ENCODE measurements at places on chromosomes 7 and 10.
A peak's percentile ranks its signal among the peaks of the same experiment; 100 is the strongest.

- no peak for DNase-seq
These were observed 29.0 kb downstream of the PLAC9 start for GRCh38 chr10:80161321-80162083.

DNA sequence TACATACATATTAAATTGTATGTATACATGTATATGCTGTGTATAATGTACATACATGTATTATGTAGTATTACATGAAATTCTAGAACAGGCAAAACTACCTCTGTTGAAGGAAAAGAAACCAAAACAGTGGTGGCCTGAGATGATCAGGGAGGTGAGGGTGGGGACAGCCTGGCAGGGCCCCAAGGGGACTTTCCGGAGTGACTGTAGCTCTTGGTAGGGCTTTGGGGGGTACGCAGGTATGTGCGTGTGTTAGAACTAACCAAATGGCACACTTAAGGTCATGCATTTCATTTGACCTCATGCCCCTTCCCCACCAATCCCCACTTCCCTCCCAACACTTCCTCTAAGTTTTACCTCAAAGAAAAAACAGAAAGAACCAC lies 31.3 kb downstream of the CTBP2 start:
- DNase-seq = no peak

DNA sequence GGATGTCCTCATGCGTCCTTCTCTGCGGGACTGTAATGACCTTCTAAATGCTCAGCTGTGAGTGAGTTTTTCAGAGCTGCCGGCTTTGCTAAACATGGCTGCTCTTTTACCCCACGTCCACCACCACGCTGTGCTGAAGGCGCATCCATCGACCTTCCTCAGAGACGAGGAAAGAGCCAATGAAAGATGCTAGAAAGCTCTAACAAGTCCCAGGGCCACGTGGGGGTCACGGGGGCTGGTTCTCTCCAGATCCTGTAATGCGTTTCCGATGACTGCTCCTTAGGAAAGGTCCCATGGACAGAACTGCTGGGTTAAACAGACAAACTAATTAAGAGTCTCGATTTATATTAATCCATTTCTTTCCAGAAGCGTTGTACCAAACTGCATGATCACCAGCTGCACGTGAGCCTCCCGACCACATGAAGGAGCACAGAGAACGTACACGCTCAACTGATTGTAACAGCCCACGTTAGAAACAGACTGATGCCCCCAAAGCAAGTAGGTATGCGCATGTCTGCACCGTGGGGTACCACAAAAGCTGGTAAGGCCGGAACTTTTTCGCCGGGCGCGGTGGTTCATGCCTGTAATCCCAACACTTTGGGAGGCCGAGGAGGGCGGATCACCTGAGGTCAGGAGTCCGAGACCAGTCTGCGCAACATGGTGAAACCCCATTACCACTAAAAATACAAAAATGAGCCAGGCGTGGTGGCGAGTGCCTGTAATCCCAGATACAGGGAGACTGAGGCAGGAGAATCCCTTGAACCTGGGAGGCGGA lies 109.6 kb downstream of the TCERG1L start:
- DNase-seq = no peak

- no peak for DNase-seq
These were observed 118.3 kb downstream of the LRRC4 start for GRCh38 chr7:127912901-127913300.

DNA sequence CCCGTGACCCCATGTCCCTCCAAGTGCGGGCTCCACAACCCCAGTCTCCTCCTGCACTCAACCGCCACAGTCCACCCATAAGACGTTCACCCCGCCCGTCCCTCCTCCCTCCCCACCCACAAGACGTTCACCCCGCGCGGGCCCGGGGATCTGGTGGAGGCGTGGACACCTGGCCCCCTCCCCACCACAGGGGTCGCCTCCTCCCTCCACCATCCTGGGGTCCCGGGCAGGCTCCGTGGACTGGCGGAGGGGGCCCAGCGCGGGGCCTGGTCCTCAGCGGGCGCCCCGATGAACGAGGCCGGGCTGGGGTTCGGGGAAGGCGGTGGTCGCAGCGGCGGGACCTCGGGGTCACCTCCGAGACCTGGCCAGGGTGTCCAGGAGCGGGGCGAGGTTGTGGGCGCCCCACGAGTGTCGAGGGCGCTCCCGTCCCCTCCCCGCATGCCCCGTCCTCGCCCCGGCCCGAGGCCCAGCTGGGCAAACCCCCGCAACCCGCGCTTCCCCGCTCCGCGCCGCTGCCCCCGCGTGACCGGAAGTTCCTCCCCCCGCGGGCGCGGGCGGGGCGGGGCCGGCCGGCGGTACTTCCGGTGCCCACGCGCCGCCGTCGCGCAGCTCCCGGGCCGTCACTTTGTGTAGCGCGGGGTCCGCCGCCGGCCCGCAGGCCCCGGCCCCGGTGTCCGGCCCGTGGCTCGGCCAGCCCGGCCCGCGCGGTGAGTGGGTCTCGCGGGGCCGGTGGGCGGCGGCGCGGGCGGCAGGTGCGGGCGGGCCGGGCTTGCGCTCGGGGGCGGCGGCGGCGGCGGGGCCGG lies at the start of gene ZNF316:
Gene ZNF316 (plus strand): TSS at position 578 of the 803 bp plus-strand sequence. CDS start 5,092 bp downstream, outside the sequence.
- peak; percentile 47 for DNase-seq

DNA sequence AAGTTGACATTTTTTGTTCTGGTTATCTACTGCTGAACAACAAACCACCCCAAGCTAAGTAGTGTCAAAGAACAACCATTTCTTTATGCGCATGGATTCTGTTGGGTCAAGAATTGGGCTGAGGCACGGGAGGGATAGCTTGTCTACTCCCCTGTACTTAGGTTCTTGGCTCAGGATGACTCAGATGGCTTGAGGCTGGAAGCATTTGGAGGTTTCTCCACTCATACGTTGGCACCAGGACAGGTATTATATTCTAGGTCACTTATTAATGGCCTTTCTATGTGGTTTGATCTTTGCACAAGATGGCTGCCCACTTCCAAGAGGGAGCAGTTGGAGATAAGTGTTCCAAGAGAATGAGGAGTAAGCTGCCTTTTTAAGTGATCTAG lies 11.8 kb upstream of the TFAM start:
- no peak for DNase-seq

DNA sequence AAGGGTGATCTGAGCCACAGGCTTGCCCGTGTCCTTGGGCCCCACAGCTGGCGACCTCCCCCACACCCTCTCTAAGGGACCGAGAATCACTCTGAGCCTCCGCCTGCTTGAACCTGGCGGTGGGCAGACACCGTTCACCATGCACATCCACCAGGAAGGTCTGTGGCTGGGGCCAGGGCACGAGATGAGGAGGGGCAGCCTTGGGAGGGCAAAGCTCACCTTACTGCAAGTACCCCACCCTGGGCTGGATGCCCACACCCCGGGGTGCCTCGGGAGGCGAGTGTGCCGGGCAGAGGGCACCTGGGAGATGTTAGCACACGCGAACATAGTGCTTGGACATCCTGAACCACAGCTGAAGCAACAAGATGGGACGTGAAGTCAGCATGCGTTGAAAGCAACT lies 211.9 kb downstream of the ELFN1 start:
- no peak for DNase-seq

GRCh38 chr10:75104842-75105241 lies 6.6 kb upstream of the SAMD8 start:
- DNase-seq = no peak

DNA sequence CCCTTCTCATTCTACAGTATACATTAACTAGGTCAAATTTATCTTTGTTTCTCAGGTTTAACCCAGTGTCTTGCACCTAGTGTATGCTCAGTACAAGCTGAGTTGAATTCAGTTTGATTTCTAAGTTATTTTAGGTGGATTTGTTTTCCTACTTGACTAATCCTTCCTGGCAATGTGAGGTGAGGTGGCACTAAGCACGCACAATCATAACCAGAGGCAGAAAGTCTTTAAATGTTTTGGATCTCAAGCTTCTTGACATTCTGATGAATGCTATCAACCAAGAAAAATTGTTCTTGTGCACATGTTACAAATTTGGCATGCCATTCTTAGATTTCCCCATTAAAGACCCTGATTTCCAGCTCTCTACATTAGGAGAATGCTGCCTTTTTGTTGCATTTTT lies 3.2 kb downstream of the BZW2 start:
- DNase-seq = no peak

- no peak for DNase-seq
These were observed 776 bp downstream of the TMEM184A start for GRCh38 chr7:1555046-1555812.

- DNase-seq = no peak
These were observed 189.4 kb downstream of the PLXDC2 start for GRCh38 chr10:20005638-20006037.

DNA sequence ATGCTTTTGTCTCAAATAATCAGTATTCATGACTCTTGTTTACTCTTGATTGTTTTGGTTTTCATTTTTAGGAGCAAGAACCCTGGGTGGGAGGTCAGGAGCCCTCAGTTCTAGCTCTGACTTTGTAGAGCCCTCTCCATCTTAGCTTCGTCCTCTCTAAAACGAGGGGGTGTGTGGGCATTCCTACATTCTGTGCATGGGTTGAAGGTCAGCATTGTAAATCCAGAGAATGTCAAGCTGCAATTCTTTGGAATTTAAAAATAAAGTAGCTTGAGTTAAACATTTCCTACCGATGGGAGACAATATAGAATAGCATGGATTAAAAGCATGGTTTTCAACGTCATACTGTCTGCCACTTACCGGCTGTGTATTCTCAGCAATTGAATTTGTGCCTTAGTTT lies 128.3 kb downstream of the PRPF18 start:
- no peak for DNase-seq

- DNase-seq = no peak
These were observed 127.5 kb downstream of the MAD1L1 start for GRCh38 chr7:2105280-2105679.

Measured in stimulated activated CD4-positive, alpha-beta T cell treated with anti-CD3 and anti-CD28 coated beads, Interleukin-12 subunit alpha, Interleukin-12 subunit beta, amount 100 ng/mL, for 24 hours (primary cell).